CMK (cell line): ENCODE measurements at places on chromosomes 2 and 18.

- DNase-seq = no peak
Observed at GRCh38 chr2:147177071-147177857, 667.6 kb upstream of the ACVR2A start.

DNA sequence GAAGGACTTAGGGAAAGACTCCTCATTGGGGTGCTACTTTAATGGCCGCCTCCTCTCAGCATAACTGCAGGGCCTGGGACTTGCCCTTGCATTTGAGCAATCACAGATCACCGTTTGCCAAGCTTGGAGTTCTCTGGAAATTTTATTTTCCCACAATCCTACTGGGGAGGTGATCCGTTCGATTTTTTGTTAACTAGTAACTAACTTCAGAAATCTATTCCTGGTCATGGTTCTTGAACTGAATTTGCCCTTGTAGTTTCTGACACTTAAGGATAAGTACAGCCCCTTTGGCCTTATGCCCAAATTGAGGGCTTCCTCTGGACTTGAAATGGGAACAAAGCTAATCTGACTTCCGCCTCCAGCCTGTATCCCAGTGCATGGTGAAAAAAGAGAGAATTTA, 60.5 kb upstream of the ST3GAL5 start:
- DNase-seq = no peak

DNA sequence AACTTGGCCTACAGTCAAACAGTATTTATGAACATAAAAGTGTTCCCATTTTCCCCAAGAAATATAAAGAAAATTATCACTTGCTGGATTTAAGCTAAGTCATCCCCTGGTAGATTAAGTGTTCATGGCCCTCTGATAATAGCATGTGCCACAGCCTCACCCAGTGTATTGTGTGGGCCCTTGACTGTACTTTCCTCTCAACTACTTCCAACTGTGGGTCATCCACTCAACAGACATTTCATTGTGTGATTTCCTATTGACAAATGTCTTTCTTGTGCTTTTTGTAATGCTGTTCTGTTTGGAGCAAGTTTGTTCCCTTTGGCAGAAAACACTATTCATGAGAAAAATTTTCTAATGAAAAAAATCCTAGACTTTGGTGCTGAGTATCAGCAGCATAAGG, 48.4 kb upstream of the TMEM17 start:
- no peak for DNase-seq

DNA sequence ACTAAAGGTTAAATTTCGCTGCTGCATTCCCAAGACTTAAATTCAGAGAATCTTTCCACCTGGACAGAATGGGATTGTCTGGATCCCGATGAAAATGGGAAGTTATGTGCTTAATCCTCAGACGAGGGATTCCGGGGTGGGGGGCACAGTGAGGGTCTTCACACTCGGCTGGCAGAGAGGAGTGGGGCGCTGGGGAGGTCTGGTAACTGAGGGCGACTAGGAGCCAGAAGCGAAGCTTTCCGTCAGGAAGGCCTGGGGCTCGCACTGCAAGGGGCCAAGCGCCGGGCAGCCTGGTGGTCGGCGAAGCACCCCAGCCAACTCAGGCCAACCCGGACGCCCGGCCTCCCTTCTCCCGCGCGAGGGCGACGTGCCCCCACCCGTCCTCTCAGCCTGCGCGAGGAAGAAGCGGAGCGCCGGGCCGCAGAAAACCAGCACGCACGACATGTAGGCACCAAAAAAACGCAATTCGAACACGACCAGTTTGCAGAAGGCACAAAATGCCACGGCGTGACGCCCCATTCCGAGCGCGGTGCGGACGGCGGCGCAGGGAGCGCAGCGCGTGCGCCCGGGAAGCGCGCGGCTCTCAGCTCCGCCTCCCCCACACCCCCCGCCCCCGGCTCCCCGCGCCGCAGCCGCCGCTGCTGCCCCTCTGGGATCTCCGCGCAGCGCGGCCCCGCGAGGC, 188.1 kb downstream of the ZEB2 start:
- DNase-seq = peak; percentile 60
